ENCODE measurements at places on chromosomes 16 and 17.

GRCh38 chr17:81831957-81832607 is 1.0 kb downstream of the MCRIP1 start:
- peaks cover 21% of the 10 kb centered on the region for H3K4me1 ChIP-seq
- peak overlapping the region; percentile 98 for H3K4me3 ChIP-seq
- peak overlapping the region; percentile 97 for H3K27ac ChIP-seq
- peak; percentile 59 for DNase-seq
- H3K27me3 ChIP-seq, result no peaks in the 10 kb centered on the region

DNA sequence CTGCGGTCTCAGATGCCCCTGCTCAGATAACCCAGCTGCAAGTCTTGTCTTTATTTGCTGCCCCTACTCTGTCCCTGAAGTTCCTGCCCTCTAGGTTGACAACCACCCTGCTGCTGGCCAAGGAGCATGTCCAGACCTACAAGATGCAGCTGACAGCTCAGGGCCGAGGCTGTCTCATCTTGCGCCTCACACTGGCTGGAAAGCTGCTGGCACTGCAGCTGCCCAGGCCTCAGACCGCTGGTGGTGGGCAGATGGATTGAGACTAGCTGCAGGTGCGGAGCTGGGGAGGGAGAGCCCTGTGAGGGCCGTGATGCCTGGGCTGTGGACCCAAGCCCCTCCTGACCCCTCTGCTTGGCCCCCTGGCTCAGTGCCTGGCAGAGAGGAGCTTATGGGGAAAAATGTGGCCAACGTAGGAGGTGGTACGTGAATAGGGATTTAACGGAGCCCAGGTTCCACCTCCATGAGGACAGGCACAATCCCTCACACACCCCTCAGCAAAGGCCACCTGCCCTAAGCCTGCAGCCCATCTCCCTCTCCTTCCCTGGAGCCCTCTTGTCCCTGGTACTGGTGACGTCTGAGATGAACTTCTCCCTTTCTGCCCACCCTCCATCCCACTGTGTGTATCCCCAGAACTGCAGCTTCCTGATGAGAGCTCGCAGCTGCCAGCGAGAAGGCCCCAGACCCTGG is 8.3 kb upstream of the GALK1 start:
- DNase-seq, result no peak
- H3K4me1 ChIP-seq, result peaks cover 22% of the 10 kb centered on the region
- no peak overlapping the region for H3K4me3 ChIP-seq
- no peaks in the 10 kb centered on the region for H3K27me3 ChIP-seq
- H3K36me3 ChIP-seq, result peaks cover 25% of the 10 kb centered on the region
- H3K27ac ChIP-seq, result no peak overlapping the region

- peaks cover 1% of the 10 kb centered on the region for H3K36me3 ChIP-seq
- no peak overlapping the region for H3K27ac ChIP-seq
- DNase-seq, result no peak
- H3K27me3 ChIP-seq, result no peaks in the 10 kb centered on the region
- no peaks in the 10 kb centered on the region for H3K4me1 ChIP-seq
Measured at GRCh38 chr16:290681-291405, 7.9 kb downstream of the PDIA2 start.

DNA sequence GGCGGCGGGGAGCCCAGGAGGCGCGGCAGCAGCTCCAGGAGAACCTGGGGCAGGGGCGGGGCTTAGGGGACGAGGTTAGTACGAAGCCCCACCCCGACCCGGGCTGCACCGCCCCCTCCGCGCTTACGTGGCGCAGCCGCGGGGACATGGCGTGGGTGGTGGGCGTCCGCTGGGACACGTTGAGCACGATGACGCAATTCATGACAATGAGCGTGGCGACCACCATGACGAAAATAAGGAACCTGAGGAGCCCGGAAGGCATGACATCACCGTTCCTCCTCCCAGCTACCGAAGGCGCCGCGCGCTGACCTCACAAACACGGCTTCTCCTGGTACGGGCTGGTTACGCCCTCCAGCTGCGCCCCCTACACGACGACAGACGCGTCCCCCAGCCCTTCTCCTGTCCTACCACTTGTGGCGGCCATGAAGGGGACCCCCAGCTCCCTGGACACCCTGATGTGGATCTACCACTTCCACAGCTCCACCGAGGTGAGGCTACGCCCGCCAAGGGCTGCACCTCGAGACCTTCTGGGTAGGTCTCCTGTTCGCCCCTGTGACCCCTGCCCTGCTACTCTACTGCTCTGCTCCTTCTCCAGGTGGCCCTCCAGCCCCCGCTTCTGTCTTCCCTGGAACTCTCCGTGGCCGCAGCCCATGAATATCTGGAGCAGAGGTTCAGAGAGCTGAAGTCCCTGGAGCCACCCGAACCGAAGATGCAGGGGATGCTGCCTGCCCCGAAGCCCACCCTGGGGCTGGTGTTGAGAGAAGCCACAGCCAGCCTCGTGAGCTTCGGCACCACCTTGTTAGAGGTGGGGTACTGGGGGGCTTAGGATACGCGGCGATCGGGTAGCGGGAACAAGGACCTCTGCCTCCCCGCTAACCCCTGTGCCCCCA is at the start of gene C17orf107:
C17orf107 (plus strand) TSS at position 196 of the 890 bp plus-strand sequence; CDS start at position 423, 227 bp downstream.
- peak within 1 kb of the TSS; percentile 88 for H3K4me3 ChIP-seq
- H3K27ac ChIP-seq, result peak within 1 kb of the TSS; percentile 84
- DNase-seq, result peak; percentile 87

GRCh38 chr16:86287664-86288201 is 222.6 kb upstream of the FOXF1 start:
- peaks cover 80% of the 10 kb centered on the region for H3K27me3 ChIP-seq
- H3K36me3 ChIP-seq, result no peaks in the 10 kb centered on the region
- DNase-seq, result no peak
- no peak overlapping the region for H3K4me3 ChIP-seq

GRCh38 chr16:4113358-4114256 is 2.6 kb downstream of the ADCY9 start:
- H3K27ac ChIP-seq, result no peak overlapping the region
- peaks cover 13% of the 10 kb centered on the region for H3K27me3 ChIP-seq
- no peak for DNase-seq
- peak overlapping the region; percentile 40 for H3K4me3 ChIP-seq
- peaks cover 37% of the 10 kb centered on the region for H3K4me1 ChIP-seq

GRCh38 chr17:3796110-3796821 is 4.7 kb downstream of the ITGAE start:
- peak overlapping the region; percentile 63 for H3K27ac ChIP-seq
- H3K27me3 ChIP-seq, result peaks cover 17% of the 10 kb centered on the region
- peak overlapping the region; percentile 33 for H3K4me3 ChIP-seq
- H3K4me1 ChIP-seq, result peaks cover 46% of the 10 kb centered on the region

DNA sequence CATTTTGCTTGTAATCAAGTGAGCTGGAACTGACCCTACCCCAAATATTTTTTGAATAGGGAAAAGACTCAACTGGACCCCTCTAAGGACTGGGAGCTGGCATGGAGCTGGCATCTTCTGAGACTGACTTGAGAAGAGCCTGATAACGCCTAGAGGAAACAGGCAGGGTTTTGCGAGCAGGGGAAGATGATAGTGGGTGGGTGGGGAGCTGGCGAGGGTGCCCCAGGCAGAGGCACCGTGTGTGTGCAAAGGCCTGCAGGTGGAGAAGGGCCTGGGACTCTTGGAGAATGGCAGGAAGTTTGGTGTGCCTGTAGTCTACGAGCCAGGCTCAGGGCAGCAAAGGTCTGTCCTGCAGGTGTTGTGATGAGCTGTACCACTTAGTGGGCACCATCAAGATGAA is 4.1 kb downstream of the CRISPLD2 start:
- no peaks in the 10 kb centered on the region for H3K36me3 ChIP-seq
- H3K27me3 ChIP-seq, result peaks cover 44% of the 10 kb centered on the region
- DNase-seq, result no peak
- no peak overlapping the region for H3K4me3 ChIP-seq

GRCh38 chr17:19648475-19649273 is at the start of gene ALDH3A2:
Gene ALDH3A2, plus strand, starts transcription at chr17:19648751. Its CDS starts 221 bp downstream, at chr17:19648972.
- peak within 1 kb of the TSS; percentile 93 for H3K4me3 ChIP-seq
- peaks cover 36% of the 10 kb centered on the region for H3K4me1 ChIP-seq
- peaks cover 13% of the 10 kb centered on the region for H3K36me3 ChIP-seq
- peak; percentile 93 for DNase-seq
- H3K27me3 ChIP-seq, result peaks cover 8% of the 10 kb centered on the region

GRCh38 chr16:58365623-58366022 is 26.6 kb upstream of the GINS3 start:
- H3K27ac ChIP-seq, result no peak overlapping the region
- H3K27me3 ChIP-seq, result peaks cover 34% of the 10 kb centered on the region
- no peaks in the 10 kb centered on the region for H3K4me1 ChIP-seq
- no peak for DNase-seq

- peaks cover 12% of the 10 kb centered on the region for H3K27me3 ChIP-seq
- no peak for DNase-seq
- no peak overlapping the region for H3K27ac ChIP-seq
- peaks cover 1% of the 10 kb centered on the region for H3K36me3 ChIP-seq
- no peaks in the 10 kb centered on the region for H3K4me1 ChIP-seq
Measured at GRCh38 chr16:71303938-71304337, 14.7 kb upstream of the CMTR2 start.

DNA sequence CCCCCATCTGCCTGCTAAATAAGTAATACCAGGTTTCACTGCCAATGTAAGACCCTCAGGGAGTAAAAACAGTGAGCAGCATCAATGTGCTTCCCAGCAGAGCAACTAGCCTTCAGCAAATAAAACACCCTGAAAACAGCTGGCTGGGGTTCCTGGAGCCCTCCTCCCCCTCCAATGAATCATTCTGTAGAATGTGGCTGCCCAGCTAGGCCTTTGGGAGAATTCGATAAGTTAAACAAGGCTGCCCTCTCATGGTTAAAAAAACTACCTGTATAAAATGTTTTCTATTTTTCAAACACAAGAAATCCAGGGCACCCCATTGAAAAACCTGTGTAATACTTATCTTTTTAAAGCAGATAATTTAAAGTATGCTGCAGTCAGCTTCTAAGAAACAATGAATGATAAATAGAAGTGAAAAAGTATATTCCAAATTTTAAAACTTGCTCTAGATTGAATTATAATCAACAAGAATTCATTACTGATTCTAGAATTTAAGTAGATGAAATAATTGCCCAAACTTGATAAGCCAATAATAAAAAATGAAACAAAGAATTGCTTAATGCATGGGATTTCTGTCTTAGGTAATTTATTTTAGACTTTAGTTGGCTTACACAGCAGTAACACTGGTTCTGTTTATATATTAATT is 9.4 kb upstream of the TOM1L1 start:
- H3K27ac ChIP-seq, result no peak overlapping the region
- DNase-seq, result no peak
- H3K27me3 ChIP-seq, result peaks cover 13% of the 10 kb centered on the region
- no peaks in the 10 kb centered on the region for H3K36me3 ChIP-seq
- no peak overlapping the region for H3K4me3 ChIP-seq

GRCh38 chr16:80569440-80570105 is 28.8 kb downstream of the DYNLRB2 start:
- peak overlapping the region; percentile 53 for H3K27ac ChIP-seq
- H3K4me1 ChIP-seq, result peaks cover 28% of the 10 kb centered on the region
- H3K36me3 ChIP-seq, result peaks cover 11% of the 10 kb centered on the region
- peaks cover 6% of the 10 kb centered on the region for H3K27me3 ChIP-seq
- no peak for DNase-seq

DNA sequence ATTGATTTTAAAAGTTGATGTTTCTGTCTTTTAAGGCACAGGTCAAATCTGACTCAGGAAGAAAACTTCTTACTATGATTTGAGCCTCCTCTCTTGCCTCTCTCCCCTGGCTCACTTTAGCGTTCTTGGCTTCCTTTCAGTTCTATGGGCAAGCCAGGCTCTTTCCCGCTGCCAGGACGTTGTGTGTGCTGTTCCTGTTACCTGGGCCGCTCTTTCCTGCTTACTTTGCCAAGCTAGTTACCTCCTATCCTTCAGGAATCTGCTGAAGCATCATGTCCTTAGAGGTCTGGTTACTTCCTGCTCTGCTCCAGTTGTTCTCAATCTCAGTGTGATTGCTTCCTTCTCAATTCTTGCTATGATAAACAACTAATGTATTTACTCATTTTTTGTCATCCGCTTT is 1108.5 kb upstream of the EEF2KMT start:
- no peaks in the 10 kb centered on the region for H3K4me1 ChIP-seq
- H3K27me3 ChIP-seq, result no peaks in the 10 kb centered on the region
- H3K27ac ChIP-seq, result no peak overlapping the region
- H3K36me3 ChIP-seq, result no peaks in the 10 kb centered on the region
- DNase-seq, result no peak

- no peak overlapping the region for H3K4me3 ChIP-seq
- peaks cover 10% of the 10 kb centered on the region for H3K36me3 ChIP-seq
- DNase-seq, result no peak
- H3K4me1 ChIP-seq, result peaks cover 11% of the 10 kb centered on the region
Measured at GRCh38 chr17:704111-704864, 10.4 kb downstream of the VPS53 start.

DNA sequence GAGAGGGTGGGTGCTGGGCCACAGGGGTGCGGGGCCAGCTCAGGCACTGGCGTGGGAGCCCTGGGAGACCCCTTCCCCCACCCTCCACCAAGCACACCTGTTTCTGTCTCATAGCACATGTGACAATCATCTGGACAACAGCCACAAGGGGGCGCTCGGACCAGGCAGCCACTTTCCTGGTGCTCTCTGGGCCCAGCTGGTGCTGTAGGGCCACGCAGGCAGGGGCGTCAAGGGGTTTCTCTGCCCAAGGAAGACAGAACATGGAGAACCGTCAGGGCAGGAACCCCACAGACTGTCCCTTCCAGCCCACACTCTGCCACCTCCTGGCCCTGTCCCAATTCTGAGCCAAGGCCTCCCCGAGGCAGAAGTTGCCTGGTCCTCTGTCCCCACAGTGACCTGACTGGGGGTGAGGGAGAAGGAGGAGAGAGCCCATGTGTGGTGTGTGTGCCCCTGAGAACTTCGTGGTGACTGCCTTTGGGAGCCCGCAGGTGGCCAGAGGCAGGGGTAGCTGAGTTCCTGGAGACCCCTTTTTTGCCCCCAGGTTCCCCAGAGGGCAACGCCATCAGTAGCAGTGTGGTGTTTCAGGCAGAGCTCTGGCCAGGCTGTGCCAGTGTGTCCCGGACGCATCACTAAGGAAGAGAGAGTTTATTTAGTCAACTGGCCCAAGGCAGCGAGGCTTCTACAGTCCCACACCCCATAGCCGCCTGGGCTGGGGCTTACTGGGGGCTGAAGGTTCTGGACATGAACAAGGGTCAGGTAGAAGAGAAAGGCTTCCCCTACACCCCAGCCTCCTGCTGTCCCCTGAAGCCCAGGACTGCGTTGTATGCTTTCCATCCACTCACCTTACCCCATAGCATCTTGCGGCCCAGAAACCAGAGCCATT is 3.1 kb upstream of the SETD6 start:
- peaks cover 17% of the 10 kb centered on the region for H3K4me1 ChIP-seq
- peaks cover 6% of the 10 kb centered on the region for H3K36me3 ChIP-seq
- no peak overlapping the region for H3K4me3 ChIP-seq
- no peak overlapping the region for H3K27ac ChIP-seq

All from activated naive CD8-positive, alpha-beta T cell treated with anti-CD3 and anti-CD28 coated beads, Interleukin-2, amount 10 ng/mL, durations not matched to agents 7 days and 5 days (primary cell).